ENCODE measurements at places on chromosomes 16 and 17. TPM values are rescaled to one million over a fixed set of nuclear protein-coding genes. Genes with fewer than 3 reads are reported as not detected.
A peak's percentile ranks its signal among the peaks of the same experiment; 100 is the strongest.

The SYT17 gene
- total RNA-seq, result 0.54 TPM

- no peak for DNase-seq
These were observed 3.9 kb downstream of the GNAO1 start for GRCh38 chr16:56195151-56195550.

GRCh38 chr17:35433075-35433894 is 985 bp upstream of the SLFN12 start:
- peak; percentile 74 for DNase-seq

DNA sequence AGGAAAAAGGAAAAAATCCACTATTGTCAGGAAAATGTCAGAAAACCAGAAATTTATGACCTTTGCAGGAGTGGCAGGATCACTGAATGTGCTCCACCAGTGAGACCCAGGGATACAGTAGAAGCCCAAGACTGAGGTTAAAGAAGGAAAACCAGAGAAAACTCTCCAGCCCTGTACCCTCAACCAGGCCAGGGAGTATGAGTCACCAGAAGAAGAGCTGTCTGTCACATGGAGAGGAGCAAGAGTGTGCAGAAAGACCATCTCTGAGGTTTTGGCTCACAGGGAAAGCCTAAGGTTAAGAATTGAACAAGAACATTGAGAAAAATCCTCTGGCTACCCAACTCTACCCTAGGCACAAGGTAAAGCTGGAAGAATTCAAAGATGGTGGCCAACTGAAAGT is 47.6 kb upstream of the MON1B start:
- DNase-seq, result no peak

- DNase-seq, result no peak
These were observed 14.1 kb downstream of the TMC5 start for GRCh38 chr16:19431636-19432340.

The PRAC1 gene
- not detected for total RNA-seq

Measured in Right ventricle myocardium superior (tissue), 1 donor.